Naive thymus-derived CD8-positive, alpha-beta T cell (primary cell): ENCODE measurements at places on chromosomes 4 and X.

- no peaks in the 10 kb centered on the region for H3K36me3 ChIP-seq
- no peaks in the 10 kb centered on the region for H3K27me3 ChIP-seq
- H3K4me3 ChIP-seq: no peak overlapping the region
- no peak for DNase-seq
Observed at GRCh38 chr4:38612646-38613414, 51.2 kb upstream of the KLF3 start.

DNA sequence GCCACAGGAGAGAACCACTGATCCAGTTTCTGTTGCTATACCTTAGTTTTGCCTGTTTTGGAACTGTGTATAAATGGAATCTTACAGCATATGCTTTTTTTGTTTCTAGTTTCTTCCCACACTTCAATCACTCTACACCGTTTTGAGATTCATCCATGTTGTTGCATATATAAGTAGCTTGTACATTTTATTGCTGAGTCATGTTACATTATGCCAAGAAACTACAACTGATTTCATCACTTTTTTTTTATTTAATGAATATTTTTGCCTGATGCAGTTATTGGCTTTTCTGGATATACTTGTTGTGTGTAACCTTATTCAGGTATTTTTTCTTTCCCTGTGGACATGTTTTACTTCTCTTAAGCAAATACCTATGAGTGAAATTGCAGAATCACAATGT lies 1135.9 kb downstream of the RAPGEF2 start:
- H3K4me3 ChIP-seq: no peak overlapping the region
- H3K4me1 ChIP-seq: no peaks in the 10 kb centered on the region
- no peak overlapping the region for H3K27ac ChIP-seq
- DNase-seq: no peak
- no peaks in the 10 kb centered on the region for H3K27me3 ChIP-seq
- no peaks in the 10 kb centered on the region for H3K36me3 ChIP-seq

DNA sequence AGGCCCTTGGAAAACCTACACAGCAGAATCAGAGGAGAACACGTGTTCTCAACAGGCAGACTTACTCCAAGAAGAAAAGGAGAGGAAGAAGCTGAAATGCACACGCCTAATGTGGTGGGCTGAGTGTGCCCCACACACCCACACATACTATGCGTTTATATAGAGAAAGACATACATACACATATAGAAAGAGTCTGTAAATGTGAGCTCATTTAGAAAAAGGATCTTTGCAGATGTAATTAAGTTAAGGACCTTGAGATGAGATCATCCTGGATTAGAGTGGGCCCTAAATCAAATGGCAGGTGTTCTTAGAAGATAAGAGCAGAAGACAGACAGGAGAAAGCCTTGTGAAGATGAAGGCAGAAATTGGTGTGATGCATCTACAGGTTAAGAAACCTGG lies 87.2 kb upstream of the KLF3 start:
- no peaks in the 10 kb centered on the region for H3K36me3 ChIP-seq
- no peaks in the 10 kb centered on the region for H3K27me3 ChIP-seq
- no peak for DNase-seq
- no peak overlapping the region for H3K27ac ChIP-seq

DNA sequence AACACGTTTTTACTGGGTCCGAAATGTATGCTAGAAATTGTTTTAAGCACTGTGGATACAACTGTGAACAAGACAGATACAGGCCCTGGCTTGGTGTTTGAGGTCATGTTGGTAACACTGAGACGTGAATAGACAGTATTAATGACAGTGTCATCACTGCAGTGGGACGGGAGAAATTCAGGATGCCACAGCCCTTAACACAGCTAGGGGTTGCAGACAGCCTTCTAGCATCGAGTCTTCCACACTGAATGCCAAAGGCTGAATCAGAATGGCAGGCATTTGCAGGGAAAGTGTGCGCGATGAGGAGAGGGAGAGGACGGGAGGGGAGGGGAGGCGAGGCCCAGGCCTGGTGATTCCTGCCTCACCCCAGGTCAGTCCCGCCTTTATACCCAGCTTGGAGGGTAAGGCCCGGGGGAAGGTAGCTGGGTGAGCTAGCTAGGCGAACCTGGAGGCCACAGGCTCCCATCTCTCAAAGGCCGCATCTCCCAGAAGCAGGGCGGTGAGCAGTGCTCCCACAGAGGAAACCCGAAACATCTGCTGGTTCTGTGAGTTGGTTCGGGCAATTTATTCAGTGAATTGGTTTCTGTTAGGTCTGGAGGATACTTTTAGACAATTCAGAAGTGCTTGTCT lies 44.1 kb upstream of the CLDN24 start:
- DNase-seq: no peak
- no peak overlapping the region for H3K27ac ChIP-seq
- H3K36me3 ChIP-seq: no peaks in the 10 kb centered on the region
- H3K27me3 ChIP-seq: no peaks in the 10 kb centered on the region
- H3K4me1 ChIP-seq: no peaks in the 10 kb centered on the region

DNA sequence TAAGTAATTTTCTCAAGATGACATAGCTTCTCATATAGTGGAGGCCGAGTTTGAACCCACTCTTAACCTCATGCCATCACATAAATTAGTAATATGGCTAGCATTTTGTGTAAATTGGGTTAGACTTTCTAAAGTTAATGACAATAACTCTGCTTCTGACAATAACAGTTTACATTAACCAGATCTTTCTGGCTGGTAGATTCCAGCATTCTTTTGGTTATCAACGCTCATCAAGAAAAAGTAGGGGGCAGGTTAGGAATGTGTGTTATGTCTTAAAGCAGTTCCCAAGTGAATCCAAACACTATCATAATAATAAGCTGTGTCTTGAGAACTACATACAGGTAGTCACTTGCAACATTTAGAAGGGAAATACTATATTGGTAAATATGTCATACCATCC lies 162.5 kb downstream of the PRDM5 start:
- H3K27ac ChIP-seq: no peak overlapping the region
- no peaks in the 10 kb centered on the region for H3K27me3 ChIP-seq
- no peaks in the 10 kb centered on the region for H3K36me3 ChIP-seq
- no peak overlapping the region for H3K4me3 ChIP-seq

DNA sequence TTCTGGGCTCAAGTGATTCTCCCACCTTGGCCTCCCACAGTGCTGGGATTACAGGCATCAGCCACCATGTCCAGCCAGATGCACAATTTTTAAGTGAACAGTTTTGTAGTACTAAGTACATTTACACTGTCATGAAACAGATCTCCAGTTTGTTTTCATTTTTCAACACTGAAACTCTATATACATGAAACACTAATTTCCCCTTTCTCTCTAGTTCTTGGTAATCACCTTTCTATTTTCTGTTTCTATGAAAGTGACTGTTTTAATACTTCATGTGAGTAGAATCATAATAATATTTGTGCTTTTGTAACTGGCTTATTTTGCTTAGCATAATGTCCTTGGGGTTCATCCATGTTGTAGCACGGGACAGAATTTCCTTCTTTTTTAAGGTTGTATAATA lies 237.4 kb downstream of the CAMK2D start:
- H3K36me3 ChIP-seq: peaks cover 63% of the 10 kb centered on the region
- H3K4me1 ChIP-seq: no peaks in the 10 kb centered on the region
- no peak overlapping the region for H3K27ac ChIP-seq
- H3K4me3 ChIP-seq: no peak overlapping the region
- no peak for DNase-seq

GRCh38 chrX:136437774-136438173 lies 50.0 kb upstream of the BRS3 start:
- peaks cover 2% of the 10 kb centered on the region for H3K27me3 ChIP-seq
- DNase-seq: no peak
- H3K4me1 ChIP-seq: peaks cover 3% of the 10 kb centered on the region
- H3K36me3 ChIP-seq: no peaks in the 10 kb centered on the region
- H3K27ac ChIP-seq: no peak overlapping the region
- H3K4me3 ChIP-seq: no peak overlapping the region

DNA sequence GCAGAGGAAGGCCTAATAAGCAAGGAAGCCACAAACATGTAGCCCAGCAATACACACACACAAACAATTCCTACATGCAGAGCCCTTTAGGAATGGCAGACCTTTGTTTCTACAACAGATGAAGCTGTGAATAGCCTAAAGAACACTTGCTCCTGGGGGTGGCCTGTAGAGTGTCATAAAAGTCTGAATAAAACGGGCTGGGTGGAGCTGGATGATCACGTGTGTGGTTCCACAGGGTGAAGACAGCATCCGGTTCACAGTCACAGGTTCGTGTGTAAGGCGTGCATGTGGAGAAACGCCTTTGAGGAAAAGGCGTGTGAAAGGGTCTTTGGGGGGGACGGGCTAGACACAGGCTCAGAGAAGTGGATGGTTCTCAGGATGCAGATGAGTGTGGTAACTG lies 156.1 kb downstream of the AFAP1 start:
- DNase-seq: no peak
- H3K27ac ChIP-seq: no peak overlapping the region
- H3K27me3 ChIP-seq: no peaks in the 10 kb centered on the region
- no peaks in the 10 kb centered on the region for H3K36me3 ChIP-seq
- H3K4me1 ChIP-seq: peaks cover 23% of the 10 kb centered on the region
- H3K4me3 ChIP-seq: no peak overlapping the region

GRCh38 chr4:85154591-85154990 lies 188.1 kb upstream of the WDFY3 start:
- H3K4me1 ChIP-seq: no peaks in the 10 kb centered on the region
- H3K36me3 ChIP-seq: no peaks in the 10 kb centered on the region
- no peaks in the 10 kb centered on the region for H3K27me3 ChIP-seq
- H3K4me3 ChIP-seq: no peak overlapping the region
- H3K27ac ChIP-seq: no peak overlapping the region

DNA sequence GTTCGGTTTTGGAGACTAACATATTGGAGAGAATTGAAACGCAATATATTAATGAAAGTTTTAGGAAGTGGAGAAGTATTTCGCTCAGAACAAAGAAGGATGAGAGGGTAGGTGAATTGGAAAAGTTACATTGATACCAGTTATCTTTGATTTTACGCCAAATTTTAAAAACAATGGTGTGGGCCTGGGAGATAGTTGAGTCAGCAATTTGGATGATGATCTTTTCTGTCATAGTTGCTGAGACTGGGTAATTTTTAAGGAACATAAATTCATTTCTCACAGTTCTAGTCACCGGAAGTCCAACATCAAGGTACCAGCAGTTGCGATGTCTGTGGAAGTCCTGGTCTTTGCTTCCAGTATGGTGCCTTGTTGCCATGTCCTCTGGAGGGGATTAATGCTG lies 644.8 kb upstream of the LCORL start:
- H3K4me3 ChIP-seq: no peak overlapping the region
- no peak overlapping the region for H3K27ac ChIP-seq
- DNase-seq: no peak
- no peaks in the 10 kb centered on the region for H3K4me1 ChIP-seq
- no peaks in the 10 kb centered on the region for H3K27me3 ChIP-seq
